ENCODE measurements at places on chromosomes 12 and 14.

GRCh38 chr12:95322326-95322725 is 104.7 kb downstream of the VEZT start:
- DNase-seq: no peak

DNA sequence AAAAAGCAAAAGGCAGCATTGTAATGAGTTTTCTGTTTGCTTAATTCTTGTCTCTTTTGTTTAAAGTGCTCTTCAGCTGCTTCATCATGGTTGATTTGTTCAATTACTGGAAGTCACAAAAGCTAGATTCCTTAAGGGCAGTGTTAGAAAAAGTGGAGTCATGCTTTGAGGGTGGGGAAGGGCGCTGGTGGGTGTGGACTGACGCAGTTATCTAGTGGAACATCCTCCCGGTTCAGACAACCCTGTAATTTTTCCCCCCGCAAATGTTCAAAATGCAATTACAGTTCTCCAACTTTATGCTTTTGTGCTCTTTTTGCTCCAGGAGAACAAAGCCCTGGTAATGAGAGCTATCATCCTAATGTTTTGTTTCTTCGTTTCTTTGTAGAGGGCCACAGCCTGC is 2.1 kb downstream of the AKAP6 start:
- DNase-seq: no peak

GRCh38 chr12:31362115-31362758 is 36.3 kb upstream of the SINHCAF start:
- DNase-seq: no peak

GRCh38 chr12:26798023-26798422 is 35.0 kb downstream of the ITPR2 start:
- no peak for DNase-seq

GRCh38 chr12:115740586-115741155 is 536.8 kb downstream of the MED13L start:
- no peak for DNase-seq

- no peak for DNase-seq
These were observed 199.1 kb downstream of the FOXN3 start for GRCh38 chr14:89217891-89218290.

DNA sequence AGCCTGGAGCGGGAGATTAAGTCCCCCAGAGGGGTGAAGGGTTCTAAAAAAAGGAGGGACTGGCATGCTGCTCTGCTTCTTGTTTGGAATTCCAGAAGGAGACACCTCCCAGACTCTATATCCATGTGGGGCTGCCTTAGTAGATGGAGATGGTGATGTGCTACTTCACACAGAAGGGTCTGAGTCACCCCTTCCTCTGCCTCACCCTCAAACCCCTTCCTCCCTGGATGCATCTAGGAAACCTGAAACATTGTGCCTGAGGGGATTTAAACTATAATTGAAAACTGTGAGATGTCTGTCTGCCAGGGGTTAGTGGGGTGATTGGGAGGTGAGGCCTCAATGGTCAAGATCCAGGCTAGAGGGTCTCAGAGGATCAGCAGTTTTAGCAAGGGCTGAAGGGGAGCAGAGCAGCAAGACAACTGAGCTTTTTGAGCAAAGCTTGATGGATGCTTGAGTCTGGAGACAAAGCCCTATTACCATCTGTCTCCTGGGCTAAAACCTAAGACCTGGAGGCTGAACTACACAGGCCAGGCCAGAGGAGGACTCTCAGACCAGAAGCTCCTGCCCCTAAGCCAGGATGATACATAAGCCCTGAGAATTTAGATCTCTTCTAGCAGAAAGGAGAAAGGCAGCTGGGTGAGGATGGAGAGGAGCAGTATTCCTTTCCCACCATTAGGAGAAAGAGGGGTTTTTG is 314.7 kb upstream of the ATP2B1 start:
- no peak for DNase-seq

- DNase-seq: no peak
These were observed 4.7 kb downstream of the DYNLL1 start for GRCh38 chr12:120500581-120500980.

- no peak for DNase-seq
These were observed 42.4 kb downstream of the FAM186A start for GRCh38 chr12:50353869-50354593.

- no peak for DNase-seq
These were observed 88.4 kb downstream of the TMCC3 start for GRCh38 chr12:94561943-94562411.

GRCh38 chr12:106978035-106978800 is 8.7 kb downstream of the MTERF2 start:
- DNase-seq: no peak

DNA sequence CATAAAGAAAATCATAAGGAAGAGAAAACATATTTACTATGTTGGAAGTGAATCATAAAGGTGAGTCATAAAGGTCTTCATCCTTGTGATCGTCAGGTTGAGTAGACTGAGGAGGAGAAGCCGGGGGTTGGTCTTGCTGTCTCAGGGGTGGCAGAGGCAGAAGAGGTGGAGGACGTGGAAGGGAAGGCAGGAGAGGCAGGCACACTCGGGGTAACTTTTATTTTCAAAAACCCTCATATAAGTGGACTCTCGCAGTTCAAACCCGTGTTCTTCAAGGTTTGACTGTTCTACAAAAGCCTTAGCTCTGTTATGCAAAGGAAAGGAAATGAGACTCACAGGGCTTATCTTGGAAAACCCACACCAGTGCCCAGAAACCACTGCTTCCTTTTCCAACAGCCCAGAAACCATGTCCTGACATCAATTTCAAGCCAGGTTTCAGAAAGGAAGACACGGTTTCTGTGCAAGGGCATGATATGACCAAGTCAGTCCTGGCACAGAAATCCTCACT is 14.0 kb downstream of the SMCO2 start:
- peak; percentile 27 for DNase-seq

DNA sequence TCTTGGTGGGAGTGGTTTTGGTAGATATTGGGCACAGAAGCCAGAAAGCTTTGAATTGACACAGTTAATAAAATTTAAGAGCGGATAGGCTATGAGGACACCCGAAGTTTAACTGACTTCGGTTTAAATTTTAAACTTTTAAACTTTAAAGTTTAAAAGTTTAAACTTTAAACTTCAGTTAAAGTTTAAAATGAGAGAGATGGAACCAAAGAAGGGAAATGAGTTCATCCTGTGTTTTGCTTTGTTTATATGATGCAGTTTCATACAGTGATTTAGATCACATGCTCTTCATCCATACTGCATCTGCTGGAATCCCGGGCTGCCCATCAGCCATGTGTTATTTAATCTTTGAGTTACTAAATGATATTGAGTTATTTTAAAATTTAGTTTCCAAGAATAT is 27.2 kb upstream of the LRRK2 start:
- DNase-seq: no peak

DNA sequence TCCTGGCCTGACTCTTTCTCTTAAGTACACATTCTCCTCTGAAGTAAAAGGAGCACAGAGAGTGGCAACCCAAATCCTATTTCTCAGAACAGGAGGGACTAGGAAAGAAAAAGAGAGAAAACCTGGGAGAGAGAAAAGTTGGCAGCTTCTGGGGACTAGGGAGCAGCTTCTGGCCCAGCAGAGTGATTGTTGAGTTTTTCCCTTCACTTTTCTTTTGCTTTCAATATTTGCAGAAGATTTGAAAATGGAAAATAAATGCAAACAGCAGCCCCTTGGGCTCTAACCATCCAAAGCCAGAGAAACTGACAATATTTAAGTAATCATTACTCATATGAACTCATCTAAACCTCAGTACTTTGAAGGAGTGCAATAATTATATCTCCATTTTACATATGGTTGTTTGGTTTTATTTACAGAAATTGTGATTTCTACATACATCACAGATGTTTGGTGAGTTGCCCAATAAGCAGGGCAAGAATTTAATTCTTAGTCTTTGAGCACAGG is 28.8 kb upstream of the IGF1 start:
- DNase-seq: no peak

GRCh38 chr12:46717868-46718267 is 107.9 kb downstream of the SLC38A4 start:
- DNase-seq: no peak

- no peak for DNase-seq
These were observed 43.7 kb upstream of the PHC1 start for GRCh38 chr12:8870586-8870985.

- no peak for DNase-seq
These were observed 101.4 kb downstream of the ADGRD1 start for GRCh38 chr12:131055093-131055465.

Data from AML-193 (cell line).